ENCODE measurements at places on chromosomes 12 and 14. TPM values are rescaled to one million over a fixed set of nuclear protein-coding genes. Genes with fewer than 3 reads are reported as not detected.

The PTPRO gene
- under 0.01 TPM for total RNA-seq

The DEGS2 gene
- total RNA-seq = not detected

The PHLDA1 gene
- 68.3 TPM for total RNA-seq

DNA sequence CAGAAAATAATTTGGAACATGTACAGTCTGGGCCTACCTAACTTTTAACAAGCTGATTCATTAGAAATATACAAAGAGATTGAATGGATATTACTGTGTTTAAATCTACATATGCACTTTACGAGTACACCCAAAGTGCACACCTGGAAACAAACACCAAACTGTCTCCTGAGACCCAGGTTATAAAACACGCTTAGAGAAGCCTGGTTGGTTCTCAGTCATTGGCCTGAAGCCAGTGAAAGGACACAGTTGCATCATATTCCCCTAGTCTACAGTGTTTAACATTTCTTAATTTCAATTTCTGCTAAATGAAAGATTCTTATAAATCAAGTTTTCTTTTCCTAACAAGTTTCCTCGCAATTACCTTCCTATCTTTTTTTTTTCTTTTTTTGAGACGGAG is 209.5 kb downstream of the FBXL14 start:
- DNase-seq = no peak

DNA sequence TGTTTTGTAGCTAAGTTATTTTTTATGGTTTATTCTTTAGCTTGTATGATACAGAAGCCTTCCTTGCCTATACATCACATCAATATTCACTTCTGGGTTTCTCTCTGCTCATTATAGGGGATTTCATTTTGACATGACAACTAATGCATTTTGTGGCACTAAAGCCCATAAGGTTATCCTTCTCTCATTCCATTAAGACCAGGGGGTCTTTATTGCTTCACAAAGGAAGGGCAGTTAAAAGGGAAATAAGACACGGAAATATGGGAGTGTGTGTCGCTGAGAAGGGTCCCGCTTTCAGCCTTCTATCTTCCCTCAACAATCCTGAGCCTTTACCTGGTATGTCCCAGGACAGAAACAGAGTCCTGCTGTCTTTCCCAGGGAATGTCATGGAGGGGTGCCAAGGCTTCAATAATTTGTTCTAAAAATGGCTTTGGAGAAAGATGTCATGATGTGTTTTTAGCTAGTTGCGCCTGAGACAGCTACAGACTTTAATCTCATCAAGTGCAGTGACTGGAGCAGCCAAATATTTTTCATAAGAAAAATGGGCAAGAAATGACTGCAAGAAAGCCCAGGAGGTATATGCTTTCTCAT is 1145.4 kb upstream of the TMEM132C start:
- no peak for DNase-seq

DNA sequence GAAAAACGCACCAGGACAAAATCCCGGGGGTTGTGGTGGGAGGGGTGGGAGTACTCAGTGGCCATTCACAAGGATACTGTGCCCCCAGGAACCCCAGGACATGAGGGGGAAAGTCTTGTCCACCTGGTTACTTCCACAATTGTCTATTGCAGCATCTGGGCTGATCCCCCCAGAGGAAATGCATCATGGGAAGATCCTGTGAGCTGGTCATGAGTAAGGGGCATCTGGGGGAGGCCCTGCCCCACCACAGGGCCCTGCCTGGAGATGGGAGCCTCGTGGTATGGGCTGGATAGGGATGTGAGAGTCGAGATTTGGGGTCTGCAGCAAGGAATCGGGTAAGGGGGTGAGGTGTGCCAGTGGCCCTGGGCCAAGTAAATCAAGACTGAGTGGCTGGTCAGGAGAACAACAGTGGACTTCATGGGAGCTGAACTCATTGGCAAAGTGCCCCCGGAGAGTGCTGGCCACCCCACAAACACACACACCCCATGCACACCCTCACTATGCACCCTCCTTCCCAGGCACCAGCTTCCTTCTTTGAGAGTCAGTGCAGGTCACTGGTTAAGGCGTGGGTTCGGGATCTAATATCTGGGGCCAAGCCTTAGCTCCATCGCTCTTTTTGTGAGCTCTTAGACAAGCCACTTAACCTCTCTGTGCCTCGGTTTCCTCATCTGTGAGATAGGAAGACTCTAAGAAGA is 3.0 kb upstream of the SERPINA1 start:
- no peak for DNase-seq

GRCh38 chr14:54882521-54882920 is 20.1 kb downstream of the GCH1 start:
- peak; percentile 74 for DNase-seq

- no peak for DNase-seq
Measured at GRCh38 chr12:31804185-31804504, 75.3 kb upstream of the AMN1 start.
